ENCODE measurements at places on chromosomes 7 and 10. TPM values are rescaled to one million over a fixed set of nuclear protein-coding genes. Genes with fewer than 3 reads are reported as not detected.

The PNLIPRP2 gene
- total RNA-seq: not detected

The UTF1 gene
- total RNA-seq: not detected

The SOSTDC1 gene
- not detected for total RNA-seq

The ATRNL1 gene
- total RNA-seq: not detected

The TRDMT1 gene
- total RNA-seq: 7.3 TPM

The ADAM8 gene
- total RNA-seq: 0.73 TPM

The GCK gene
- total RNA-seq: 1.6 TPM

The NDUFB8 gene
- total RNA-seq: 122 TPM

The ACTR3C gene
- 0.20 TPM for total RNA-seq

The SPDYE8 gene
- total RNA-seq: not detected

The NUP205 gene
- total RNA-seq: 101 TPM

The XRCC2 gene
- 9.2 TPM for total RNA-seq

The CPEB3 gene
- total RNA-seq: 0.59 TPM

The NAT16 gene
- not detected for total RNA-seq

The ANKRD30A gene
- total RNA-seq: not detected

The EMX2 gene
- 1.1 TPM for total RNA-seq

The BET1 gene
- total RNA-seq: 18.7 TPM

The PRPS1L1 gene
- not detected for total RNA-seq

The SH2D4B gene
- total RNA-seq: not detected

The SPDYE1 gene
- not detected for total RNA-seq

The GSTO2 gene
- 0.98 TPM for total RNA-seq

The ATG9B gene
- total RNA-seq: 0.20 TPM

The TBC1D12 gene
- 10.7 TPM for total RNA-seq

The SSC4D gene
- total RNA-seq: 0.39 TPM

The GRB10 gene
- 37.8 TPM for total RNA-seq

The FBXL13 gene
- total RNA-seq: 0.73 TPM

The PIP gene
- not detected for total RNA-seq

All from subcutaneous preadipocyte (primary cell).